ENCODE measurements at places on chromosomes 7 and 10.

DNA sequence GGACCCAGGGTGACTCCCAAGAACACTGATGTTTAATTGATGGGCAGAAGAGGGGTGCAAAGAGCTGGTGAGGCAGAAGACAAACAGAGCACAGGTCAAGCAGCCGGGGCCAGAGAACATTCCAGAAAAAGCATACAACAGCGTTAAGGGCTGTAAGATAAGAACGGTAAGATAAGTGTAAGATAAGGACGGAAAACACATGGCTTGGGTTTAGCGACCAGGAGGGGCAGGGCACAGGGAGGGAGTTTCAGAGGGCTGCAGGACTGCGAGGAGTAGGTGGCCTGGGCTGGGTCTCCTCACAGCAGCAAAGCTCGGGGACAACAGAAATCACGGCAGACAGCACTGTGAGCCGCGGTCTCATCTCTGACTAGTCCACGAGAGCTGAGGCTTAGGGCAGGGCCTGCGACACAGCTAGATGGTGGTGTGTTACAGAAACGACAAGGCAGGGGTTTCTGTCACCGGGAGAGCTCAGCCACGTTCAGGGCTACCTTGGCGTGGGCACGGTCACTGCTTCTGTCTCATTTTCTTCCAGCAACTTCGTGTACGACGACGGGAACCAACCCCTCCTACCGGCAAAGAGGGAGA, 24.6 kb downstream of the BRI3 start:
- no peak for DNase-seq

- DNase-seq = no peak
Observed at GRCh38 chr7:99392046-99392445, 16.4 kb downstream of the PDAP1 start.

DNA sequence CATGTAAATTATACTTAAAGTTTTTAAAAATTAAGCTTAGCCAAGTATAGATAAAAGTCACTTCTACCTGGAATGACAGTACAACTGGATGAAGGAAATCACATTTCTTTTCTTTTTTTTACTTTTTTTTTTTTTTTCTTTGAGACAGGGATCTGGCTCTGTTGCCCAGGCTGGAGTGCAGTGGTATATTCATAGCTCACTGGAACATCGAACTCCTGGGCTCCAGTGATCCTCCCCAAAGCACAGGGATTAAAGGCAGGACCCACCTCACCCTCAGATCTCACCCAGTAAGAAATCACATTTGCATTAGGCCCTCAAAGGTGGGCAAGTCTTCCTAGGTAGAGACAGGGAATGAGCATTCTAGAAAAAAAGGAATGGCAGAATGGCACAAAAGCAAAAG, 69.5 kb upstream of the C1GALT1 start:
- DNase-seq = no peak

GRCh38 chr10:73093922-73094850, 2.5 kb downstream of the P4HA1 start:
- DNase-seq = no peak

GRCh38 chr7:134686786-134687185, 40.1 kb downstream of the BPGM start:
- DNase-seq = peak; percentile 7

DNA sequence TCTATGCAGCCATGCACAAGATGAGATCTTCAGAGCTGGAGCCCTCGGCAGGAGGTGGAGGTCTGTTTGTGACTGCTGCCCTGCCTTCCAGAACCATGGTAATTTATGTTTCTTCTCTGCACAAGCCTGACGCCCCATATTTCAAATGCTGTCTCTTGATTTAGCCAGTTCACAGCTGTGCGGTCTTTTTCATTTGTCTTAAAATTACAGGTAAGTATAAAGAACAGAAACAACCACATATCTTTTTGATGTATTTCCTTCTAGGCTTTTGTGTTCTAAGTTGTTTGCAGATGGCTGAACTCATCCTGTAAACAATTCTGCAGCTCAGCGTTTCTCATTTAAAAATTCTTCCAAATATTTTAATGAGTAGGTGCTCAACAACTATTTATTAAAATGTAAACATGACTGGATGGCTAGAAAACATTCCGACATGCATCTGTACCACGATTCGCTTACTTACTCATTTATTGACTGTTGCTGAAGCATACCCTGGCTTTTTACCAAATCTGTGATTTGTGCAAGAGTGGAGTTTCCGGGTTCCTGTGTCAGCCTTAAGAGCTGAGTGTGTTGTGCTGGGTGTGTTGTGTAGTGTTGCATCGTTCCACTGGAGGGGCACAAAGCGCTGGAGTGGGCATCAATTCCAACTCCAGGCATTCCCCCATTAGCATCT, 58.9 kb downstream of the PIP4K2A start:
- no peak for DNase-seq

GRCh38 chr7:47477191-47478016, 104.5 kb downstream of the TNS3 start:
- DNase-seq = no peak

DNA sequence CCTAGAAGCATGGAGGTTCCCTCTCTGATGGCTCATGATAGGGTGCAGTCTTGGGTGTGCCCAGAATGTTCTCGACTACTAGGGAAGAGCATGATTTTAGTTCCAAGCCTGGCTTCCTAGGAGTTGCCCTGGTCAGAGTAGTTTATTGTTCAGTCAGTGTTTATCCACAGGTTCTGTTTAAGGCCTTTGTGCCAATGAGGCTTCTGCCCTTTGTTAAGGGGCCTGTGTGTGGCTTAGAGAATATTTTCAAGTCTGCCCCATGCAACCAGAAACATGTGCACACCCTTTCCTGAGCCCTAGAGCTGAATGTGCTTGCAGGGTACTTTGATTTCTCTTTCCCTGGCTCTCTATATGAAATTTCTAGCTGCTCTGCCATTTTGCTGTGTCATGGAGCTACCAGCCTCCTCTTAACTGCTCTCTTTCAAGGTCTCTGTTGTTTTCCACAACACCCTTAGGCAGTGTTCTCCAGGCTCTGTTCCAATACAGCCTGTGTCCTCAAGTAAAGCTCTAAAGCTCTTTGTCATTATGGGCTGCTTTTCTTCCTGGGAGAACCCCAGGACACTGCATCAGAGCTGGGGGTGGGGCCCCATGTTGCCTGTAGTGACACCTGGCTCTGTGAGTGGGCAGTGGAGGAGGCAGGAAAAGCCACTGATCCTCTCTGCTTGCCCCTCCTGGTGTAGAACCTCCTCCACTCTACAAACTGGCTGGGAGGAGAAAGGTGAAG, 34.1 kb upstream of the TSPAN33 start:
- DNase-seq = no peak

- no peak for DNase-seq
Observed at GRCh38 chr7:16356301-16356958, 64.9 kb downstream of the CRPPA start.

DNA sequence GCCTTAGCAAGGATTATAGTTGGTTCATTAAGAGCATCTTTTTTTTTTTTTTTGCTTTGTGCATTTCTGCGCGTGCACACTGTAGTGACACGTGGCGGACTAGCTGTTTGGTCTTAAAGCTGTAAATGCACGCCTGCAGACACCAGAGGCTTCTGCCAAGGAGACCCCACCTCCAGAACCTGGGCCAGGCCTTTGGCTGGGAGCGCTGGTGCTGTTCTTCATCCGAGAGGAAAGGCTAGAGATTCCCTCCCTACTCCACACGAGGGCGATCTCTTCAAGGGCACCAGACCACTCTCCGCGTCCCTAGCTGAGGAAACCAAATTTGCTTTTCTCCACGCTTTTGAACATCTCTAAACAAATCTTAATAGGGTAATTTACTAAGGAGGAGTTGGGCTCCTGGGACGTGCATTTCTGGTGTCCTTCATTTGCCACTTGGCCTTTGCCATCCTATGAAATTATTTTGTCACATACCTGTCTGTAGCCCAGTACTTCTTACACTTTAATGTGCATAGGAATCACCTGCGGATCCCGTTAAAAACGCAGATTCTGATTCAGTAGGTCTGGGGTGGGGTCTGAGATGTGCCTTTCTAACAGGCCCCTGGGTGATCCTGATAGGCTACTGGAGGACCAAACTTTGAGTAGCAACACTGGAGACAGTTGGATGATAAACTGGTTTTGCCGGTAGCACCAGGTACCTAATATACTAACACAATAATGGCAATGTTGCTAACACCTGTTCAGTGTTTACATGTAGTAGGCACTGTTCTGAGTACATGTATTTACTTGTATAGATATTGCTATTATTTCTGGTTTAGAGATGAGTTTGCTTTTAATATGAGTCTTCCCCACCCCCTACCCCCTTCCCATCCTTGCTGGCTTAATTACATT, 1.3 kb upstream of the SLC26A5 start:
- DNase-seq = peak; percentile 67

Measured in NCI-H524 (cell line).